ENCODE measurements at places on chromosomes 5 and 9.

DNA sequence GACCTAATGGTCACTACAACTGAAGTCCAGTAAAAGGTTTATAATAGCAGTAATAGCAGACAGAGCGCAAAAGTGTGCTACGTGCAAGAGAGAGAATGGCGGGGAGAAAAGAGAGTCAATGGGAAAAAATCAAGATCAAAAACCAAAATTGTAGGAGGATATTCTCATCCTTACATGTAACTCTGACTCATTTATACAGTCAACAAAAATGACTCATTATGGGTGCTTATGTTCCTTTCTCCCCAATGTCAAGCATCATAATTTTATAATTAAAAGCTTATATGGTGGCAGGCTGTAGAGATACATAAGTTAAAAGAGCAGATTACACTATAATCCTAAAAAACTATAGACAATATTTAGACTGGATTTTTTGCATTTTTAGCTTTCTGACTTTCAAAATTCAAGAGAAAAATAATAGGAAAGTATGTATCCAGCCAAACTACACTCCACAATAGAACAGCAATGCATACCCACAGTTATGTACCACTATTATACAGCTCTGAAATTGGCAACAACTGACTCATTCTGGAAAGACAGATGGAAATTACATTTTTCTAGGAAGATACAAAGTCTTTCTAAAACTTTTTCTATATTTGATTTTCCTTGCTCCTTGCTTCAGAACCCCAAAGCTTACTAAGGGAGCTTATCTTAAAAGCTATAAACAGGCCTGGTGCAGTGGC is 78.4 kb downstream of the PLPP1 start:
- DNase-seq: no peak

GRCh38 chr5:116719106-116719505 is 144.5 kb upstream of the SEMA6A start:
- DNase-seq: no peak

GRCh38 chr9:10014889-10015288 is 597.9 kb downstream of the PTPRD start:
- DNase-seq: no peak

DNA sequence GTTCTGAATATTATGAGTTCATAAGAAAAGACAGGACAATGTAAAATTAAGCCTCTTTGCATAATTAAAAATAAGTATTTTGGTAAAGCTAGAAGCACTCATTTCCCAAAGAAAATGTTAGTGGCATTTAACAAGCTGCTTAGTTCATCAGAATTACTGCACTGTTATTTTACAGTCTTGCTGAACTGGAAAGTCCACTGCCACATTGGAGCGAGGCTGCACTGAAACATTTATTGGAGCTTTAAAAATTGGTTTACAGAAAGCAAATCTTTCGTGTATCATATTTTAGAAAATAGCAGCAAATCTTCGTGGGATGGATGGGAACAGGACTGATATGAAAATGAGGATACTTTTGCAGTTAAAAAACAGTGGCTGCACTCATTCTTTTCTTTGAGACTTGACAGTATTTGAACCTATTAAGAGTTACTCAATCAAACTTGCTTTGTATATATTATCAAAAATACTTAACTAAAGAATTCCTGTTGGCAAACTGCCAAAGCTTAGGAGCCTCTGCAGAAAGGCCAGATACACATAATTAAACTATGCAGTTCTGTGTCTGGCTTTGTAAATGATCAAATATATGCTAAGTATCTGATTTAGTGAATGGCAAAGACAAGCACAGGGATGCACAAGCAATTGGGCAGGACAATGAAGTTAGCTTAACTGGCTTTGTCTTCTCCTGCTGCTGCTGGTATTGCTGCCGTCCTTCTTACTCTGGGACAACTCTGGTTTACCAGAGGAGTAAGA is 16.5 kb upstream of the FBXL7 start:
- no peak for DNase-seq

DNA sequence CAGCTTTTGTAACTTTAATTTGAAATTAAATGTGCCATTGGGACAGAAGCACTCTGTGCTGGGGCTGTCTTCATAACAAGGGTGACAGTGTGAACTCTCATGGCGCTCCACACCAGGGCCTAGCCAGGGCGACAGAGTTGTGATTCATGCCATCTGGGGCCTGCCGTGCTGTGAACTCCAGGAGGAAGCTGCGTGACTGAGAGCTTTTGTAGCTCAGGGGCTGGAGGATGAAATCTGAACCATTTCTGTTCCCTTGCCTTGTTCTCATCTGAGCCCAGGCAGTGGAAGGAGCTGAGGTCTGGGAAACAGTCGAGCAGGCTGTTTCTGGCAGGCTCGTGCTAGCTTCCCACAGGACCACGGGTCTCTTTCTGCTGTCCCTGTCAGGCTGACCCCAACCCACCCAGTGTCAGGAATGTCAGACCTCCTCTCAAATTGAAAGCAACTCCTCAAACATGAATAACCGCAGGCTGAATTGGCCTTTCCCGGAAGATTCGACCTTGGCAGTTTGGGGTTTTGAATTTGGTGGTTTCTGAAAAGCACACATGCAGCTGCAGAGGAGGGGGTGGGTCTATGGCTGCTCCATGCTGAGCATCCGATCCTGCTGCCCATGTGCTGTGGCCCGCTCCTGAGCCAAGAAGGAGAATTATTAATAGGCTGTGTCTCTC is 69.2 kb upstream of the RPS23 start:
- DNase-seq: no peak

Measured in left colon (tissue), 2 donors.